ENCODE measurements at places on chromosomes 2 and 18. TPM values are rescaled to one million over a fixed set of nuclear protein-coding genes. Genes with fewer than 3 reads are reported as not detected.

GAL3ST2 gene
- total RNA-seq = 0.79 TPM

ELOA2 gene
- not detected for total RNA-seq

IL36G gene
- not detected for total RNA-seq

UCN gene
- 0.22 TPM for total RNA-seq

POMC gene
- 4.2 TPM for total RNA-seq

CRYGD gene
- total RNA-seq = not detected

IL1RL2 gene
- total RNA-seq = 10.6 TPM

TLX2 gene
- not detected for total RNA-seq

GPR75 gene
- 3.5 TPM for total RNA-seq

SCN1A gene
- not detected for total RNA-seq

TMEM178A gene
- not detected for total RNA-seq

CAVIN2 gene
- 4.2 TPM for total RNA-seq

Measured in placental epithelial cell (primary cell).